ENCODE measurements at places on chromosomes 1 and 21.

- no peak for DNase-seq
- H3K36me3 ChIP-seq = no peaks in the 10 kb centered on the region
- no peaks in the 10 kb centered on the region for H3K4me1 ChIP-seq
- H3K4me3 ChIP-seq = no peak overlapping the region
Measured at GRCh38 chr1:246437961-246438360, 69.1 kb downstream of the SMYD3 start.

GRCh38 chr1:230761443-230762167 is 14.4 kb downstream of the CAPN9 start:
- H3K36me3 ChIP-seq = no peaks in the 10 kb centered on the region
- H3K4me3 ChIP-seq = no peak overlapping the region
- DNase-seq = no peak

DNA sequence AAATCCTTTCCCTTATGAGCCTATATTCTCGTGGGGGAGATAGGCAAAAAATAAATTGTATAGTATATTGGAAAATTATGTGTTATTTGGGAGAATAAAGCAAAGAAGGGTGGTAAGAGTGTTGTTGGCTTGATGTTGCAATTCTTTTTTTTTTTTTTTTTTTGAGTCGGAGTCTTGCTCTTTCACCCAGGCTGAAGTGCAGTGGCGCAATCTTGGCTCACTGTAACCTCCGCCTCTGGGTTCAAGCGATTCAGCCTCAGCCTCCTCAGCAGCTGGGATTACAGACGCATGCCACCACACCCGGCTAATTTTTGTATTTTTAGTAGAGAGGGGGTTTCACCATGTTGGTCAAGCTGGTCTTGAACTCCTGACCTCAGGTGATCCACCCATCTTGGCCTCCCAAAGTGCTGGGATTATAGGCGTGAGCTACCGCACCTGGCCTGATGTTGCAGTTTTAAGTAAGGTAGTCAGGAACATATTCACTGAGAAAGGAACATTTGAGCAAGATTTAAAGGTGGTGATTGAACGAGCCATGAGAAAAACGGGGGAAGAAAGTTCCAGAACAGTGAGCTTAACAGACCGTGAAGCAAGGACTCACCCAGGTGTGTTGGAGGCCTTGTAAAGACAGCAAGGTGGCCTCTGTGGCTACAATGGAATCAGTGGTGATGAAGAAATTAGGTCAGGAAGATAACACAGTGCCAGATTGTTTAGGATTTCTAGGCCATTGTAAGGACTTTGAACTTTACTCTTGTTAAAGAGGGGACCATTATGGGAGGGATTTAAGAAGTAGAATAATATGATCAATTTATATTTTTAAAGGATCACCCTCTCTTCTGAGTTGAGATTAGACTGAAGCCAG is 45.8 kb downstream of the RPRD2 start:
- peak overlapping the region; percentile 56 for H3K4me3 ChIP-seq
- H3K27me3 ChIP-seq = no peaks in the 10 kb centered on the region
- DNase-seq = peak; percentile 29
- peak overlapping the region; percentile 90 for H3K27ac ChIP-seq
- peaks cover 85% of the 10 kb centered on the region for H3K4me1 ChIP-seq

GRCh38 chr1:29961293-29962059 is 725.2 kb downstream of the PTPRU start:
- no peak overlapping the region for H3K4me3 ChIP-seq
- no peaks in the 10 kb centered on the region for H3K36me3 ChIP-seq
- H3K27ac ChIP-seq = no peak overlapping the region
- H3K4me1 ChIP-seq = no peaks in the 10 kb centered on the region
- peaks cover 4% of the 10 kb centered on the region for H3K27me3 ChIP-seq
- DNase-seq = no peak

DNA sequence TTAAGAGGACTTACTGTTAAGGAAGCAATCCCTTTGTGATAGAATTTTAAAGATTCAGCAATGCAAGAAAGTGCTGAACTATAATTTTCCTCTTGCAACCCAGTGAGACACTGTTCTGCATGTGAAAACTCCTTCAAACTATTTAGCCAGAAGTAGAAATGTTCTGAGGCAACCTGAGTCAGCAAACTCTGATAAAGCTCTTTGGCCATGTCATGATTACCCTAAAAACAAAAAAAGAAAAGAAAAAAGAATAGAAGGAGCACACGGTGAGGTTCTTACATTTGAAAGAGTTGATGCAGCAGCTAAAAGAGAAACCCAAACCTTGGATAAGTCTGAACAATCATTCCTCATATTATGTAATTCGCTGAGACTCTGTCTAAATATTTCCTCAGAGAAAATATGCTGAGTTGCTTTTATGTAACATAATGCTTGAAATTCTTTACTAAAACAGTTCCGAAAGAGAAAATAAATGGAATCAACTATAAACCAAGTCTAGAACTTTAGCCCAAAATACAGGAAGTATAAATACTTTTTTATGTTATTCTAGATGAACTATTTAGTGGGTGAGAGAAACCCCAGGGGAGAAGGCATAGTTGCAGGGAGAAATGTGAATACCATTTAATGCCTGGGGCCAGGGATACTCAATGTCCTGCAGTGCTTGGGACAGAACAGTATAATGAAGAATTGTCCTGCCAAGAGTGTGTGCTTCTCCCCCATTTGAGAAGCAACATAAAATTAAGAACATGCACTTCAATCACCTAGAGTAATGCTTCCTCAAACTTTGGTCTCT is 60.0 kb downstream of the INTS7 start:
- DNase-seq = no peak
- H3K4me3 ChIP-seq = no peak overlapping the region
- no peaks in the 10 kb centered on the region for H3K27me3 ChIP-seq
- H3K4me1 ChIP-seq = no peaks in the 10 kb centered on the region

- DNase-seq = peak; percentile 32
- H3K36me3 ChIP-seq = peaks cover 5% of the 10 kb centered on the region
- peak overlapping the region; percentile 4 for H3K27ac ChIP-seq
- H3K4me3 ChIP-seq = no peak overlapping the region
- H3K4me1 ChIP-seq = peaks cover 38% of the 10 kb centered on the region
Measured at GRCh38 chr1:81549588-81550127, 251.1 kb upstream of the ADGRL2 start.

Data from Calu3 (cell line).